ENCODE measurements at places on chromosomes 4 and X.

DNA sequence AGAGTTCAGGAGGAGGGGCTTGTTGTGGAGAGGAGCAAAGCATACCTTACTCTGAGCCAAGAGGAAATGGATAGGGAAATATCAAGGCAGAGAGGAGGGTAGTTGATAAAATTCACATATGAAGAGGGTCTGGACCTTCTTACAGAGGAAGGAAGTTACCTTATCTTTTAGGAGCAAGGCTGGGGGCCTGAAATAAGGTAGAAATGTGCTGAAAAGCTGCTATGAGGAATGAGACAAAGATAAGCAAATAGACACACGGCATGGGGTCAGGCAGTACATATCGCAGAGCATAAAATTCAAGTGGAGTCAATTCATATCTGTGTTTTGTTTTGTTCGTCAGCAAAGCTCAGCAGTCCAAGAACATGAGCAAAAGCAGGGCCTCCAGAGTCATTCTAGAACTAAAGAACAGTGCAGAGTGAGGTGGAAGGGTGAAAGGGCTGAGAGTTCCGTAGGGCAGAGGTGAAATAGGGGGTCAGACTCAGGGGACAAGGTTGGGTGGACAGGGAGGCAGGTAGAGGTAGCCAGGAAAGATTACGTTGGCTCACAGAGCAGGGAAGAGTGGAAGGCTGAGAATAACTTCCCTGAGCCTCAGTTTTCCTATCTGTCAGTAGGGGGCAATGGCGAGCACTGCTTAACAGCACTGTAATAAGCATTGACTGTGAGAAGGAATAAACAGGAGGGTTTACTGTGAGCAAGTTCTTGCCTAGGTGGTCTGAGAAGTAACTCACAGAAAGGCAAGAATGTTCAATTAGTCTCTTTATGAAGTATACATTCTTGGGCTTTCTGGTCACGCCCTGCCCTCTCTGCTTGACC, 9.2 kb downstream of the VSIG4 start:
- H3K4me1 ChIP-seq = no peaks in the 10 kb centered on the region
- no peaks in the 10 kb centered on the region for H3K36me3 ChIP-seq
- no peaks in the 10 kb centered on the region for H3K27me3 ChIP-seq
- H3K4me3 ChIP-seq = no peak overlapping the region
- no peak for DNase-seq
- H3K27ac ChIP-seq = no peak overlapping the region

DNA sequence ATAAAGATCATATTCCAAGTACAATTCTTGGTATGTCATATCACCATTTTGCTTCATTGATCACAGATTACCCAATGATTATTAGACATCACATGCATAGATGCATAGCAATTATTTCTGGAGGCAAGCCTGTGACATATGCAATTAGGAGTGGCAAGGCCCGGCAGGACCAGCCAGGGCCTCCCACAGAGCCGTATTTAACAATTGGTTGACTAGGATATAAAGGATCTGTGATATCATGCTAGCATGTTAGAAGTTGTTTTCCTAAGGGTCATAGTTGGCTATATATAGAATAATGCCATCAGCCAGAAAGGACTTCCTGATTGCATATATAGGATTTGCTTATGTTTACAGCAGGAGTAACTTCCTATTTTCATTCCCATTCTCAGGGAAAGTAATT, 103.5 kb upstream of the OTUD4 start:
- H3K4me1 ChIP-seq = peaks cover 12% of the 10 kb centered on the region
- no peaks in the 10 kb centered on the region for H3K27me3 ChIP-seq
- no peak for DNase-seq
- H3K36me3 ChIP-seq = no peaks in the 10 kb centered on the region
- H3K4me3 ChIP-seq = no peak overlapping the region
- H3K27ac ChIP-seq = no peak overlapping the region

- H3K27me3 ChIP-seq = no peaks in the 10 kb centered on the region
- no peak overlapping the region for H3K4me3 ChIP-seq
- no peak overlapping the region for H3K27ac ChIP-seq
- no peaks in the 10 kb centered on the region for H3K36me3 ChIP-seq
- DNase-seq = no peak
- peaks cover 15% of the 10 kb centered on the region for H3K4me1 ChIP-seq
Observed at GRCh38 chr4:36027203-36027602, 217.1 kb downstream of the ARAP2 start.

- H3K4me3 ChIP-seq = no peak overlapping the region
- H3K36me3 ChIP-seq = no peaks in the 10 kb centered on the region
- no peak for DNase-seq
- no peak overlapping the region for H3K27ac ChIP-seq
- no peaks in the 10 kb centered on the region for H3K27me3 ChIP-seq
Observed at GRCh38 chr4:107850438-107850837, 25.7 kb downstream of the SGMS2 start.

GRCh38 chrX:15675490-15675921, 10.9 kb upstream of the CLTRN start:
- peak overlapping the region; percentile 78 for H3K4me3 ChIP-seq
- H3K36me3 ChIP-seq = peaks cover 2% of the 10 kb centered on the region
- DNase-seq = peak; percentile 77

DNA sequence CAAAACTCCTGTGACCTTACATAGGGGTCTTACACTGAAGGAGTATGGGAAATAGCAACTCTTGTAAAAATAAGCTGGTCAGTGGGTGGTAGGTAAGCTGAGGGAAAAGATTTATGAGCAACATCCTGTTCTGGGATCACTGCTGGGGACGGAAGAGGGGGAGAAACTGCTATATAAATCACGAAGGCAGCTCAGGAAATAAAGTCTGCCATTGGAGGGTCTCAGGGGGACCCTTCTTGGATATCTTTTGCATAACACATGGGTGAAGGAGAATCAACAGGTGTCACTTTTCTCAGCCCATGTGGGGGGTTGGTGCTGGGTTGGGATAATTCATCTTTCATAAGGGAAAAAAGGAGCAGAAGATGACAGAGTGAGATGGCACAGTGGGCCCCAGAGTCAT, 33.7 kb downstream of the AFF1 start:
- no peaks in the 10 kb centered on the region for H3K36me3 ChIP-seq
- H3K27me3 ChIP-seq = no peaks in the 10 kb centered on the region
- no peak for DNase-seq
- no peak overlapping the region for H3K27ac ChIP-seq

DNA sequence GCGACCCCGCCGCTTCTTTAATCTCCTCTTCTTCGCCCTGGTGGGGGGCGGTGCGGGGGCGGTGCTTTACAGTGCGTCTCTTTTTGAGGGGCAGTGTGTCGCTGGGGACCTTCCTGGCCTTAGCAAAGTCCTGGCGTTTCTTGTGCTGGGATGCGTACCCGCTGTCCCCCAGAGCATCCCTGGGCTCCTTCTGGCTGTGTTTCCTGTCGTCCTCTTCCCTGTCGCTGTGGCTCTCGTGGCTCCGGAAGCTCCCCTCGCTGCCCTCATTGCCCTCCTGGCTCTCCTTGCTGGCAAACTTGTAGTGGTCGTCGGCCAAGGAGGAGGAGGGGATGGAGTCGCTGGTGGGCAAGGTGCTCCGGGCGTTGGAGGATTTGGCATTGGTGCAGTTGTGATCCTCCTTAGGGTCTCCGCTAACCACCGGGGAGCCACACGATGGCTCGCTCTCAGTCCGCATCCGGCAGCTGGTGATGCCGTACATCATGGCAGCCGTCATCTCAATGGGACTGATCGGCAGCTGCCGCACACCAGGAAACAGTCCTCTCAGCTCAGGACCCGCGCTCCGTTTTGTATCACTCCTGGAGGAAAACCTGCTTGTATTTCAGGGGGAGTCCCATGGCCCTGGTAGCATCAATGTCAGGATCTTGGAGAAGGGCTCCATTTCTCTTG, 30.4 kb upstream of the TMSB15A start:
- no peak for DNase-seq
- H3K4me1 ChIP-seq = no peaks in the 10 kb centered on the region
- no peak overlapping the region for H3K27ac ChIP-seq
- no peaks in the 10 kb centered on the region for H3K27me3 ChIP-seq

- H3K36me3 ChIP-seq = peaks cover 34% of the 10 kb centered on the region
- no peak overlapping the region for H3K4me3 ChIP-seq
- H3K27me3 ChIP-seq = no peaks in the 10 kb centered on the region
- peaks cover 6% of the 10 kb centered on the region for H3K4me1 ChIP-seq
- DNase-seq = no peak
- no peak overlapping the region for H3K27ac ChIP-seq
Observed at GRCh38 chr4:84849051-84849640, 117.3 kb downstream of the WDFY3 start.

DNA sequence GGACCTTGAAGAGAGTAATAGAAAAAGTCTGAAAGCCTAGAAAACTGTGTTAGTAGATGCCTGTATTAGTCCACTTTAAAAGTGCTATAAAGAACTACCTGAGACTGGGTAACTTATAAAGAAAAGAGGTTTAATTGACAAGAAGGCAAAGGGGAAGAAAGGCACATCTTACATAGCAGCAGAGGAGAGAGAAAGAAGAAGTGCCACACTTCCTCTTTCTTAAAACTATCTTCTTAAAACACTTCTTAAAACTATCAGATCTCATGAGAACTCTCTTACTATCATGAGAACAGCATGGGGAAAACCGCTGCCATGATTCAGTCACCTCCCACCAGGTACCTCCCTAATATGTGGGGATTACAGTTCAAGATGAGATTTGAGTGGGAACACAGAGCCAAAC, 18.8 kb upstream of the COL25A1 start:
- no peak for DNase-seq
- no peak overlapping the region for H3K27ac ChIP-seq
- H3K27me3 ChIP-seq = no peaks in the 10 kb centered on the region
- no peaks in the 10 kb centered on the region for H3K36me3 ChIP-seq
- H3K4me3 ChIP-seq = no peak overlapping the region
- H3K4me1 ChIP-seq = no peaks in the 10 kb centered on the region

- H3K27me3 ChIP-seq = no peaks in the 10 kb centered on the region
- H3K4me3 ChIP-seq = no peak overlapping the region
- DNase-seq = no peak
- H3K36me3 ChIP-seq = no peaks in the 10 kb centered on the region
- H3K4me1 ChIP-seq = no peaks in the 10 kb centered on the region
Observed at GRCh38 chr4:56666279-56666678, 14.8 kb downstream of the HOPX start.

DNA sequence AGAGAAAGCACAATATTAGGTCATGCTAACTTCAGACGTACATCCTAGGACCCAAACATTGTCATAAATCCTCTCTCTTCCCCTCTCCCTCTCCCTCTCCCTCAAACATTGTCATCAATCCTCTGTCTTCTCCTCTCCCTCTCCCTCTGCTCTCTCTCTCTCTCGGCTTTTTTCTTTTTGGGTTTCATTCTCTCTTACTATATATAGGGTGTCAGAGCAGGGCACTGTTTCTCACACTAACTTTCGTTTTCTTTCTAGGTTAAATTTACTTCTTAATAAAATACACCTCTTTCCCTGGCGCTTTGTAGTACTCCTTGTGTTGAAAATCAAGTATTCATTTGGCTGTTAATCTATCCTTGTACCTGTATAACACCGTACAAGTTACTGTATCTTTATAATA, 37.0 kb upstream of the HERC5 start:
- no peak overlapping the region for H3K27ac ChIP-seq
- no peak for DNase-seq
- H3K4me3 ChIP-seq = no peak overlapping the region
- 0 out of 2 replicates have a peak, but pooled peaks cover 3% of the 10 kb centered on the region for H3K36me3 ChIP-seq
- H3K4me1 ChIP-seq = peaks cover 3% of the 10 kb centered on the region

DNA sequence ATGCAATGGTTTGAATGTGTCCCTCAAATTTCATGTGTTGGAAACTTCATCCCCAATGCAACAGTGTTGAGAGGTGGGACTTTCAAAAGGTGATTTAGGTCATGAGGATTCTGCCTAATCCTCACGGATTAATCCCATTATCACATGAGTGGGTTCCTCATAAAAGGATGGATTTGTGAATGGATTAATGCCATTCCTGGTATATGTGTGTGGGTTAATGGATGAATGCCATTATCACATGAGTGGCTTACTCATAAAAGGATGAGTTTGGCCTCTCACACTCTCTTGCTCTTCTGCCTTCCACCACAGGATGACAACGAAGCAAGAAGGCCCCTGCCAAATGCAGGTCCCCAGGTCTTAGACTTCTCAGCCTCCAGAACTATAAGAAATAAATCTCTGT, 30.5 kb upstream of the NEUROG2 start:
- no peak overlapping the region for H3K27ac ChIP-seq
- H3K4me1 ChIP-seq = no peaks in the 10 kb centered on the region
- H3K4me3 ChIP-seq = no peak overlapping the region
- peaks cover 7% of the 10 kb centered on the region for H3K36me3 ChIP-seq

DNA sequence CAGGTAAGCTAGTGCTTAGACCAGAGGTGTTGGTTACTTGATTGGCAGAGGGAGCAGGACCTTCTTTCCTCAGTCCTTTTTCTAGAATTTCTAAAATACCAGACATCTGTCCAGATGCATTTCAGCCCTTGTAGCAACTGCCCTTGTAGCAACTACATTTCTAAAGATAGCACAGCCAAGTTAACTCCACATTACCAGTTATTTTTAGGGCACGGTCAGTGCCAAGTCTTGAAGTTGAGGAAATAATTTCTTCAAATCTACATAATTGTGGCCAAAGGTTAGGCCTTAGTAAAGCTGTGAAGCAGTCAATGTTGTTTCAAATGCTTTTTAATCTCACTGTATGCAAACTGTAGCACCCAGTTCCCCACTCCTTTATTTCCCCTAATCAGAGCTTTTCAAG, 62.9 kb downstream of the MID1IP1 start:
- no peak overlapping the region for H3K4me3 ChIP-seq
- no peak for DNase-seq
- peaks cover 6% of the 10 kb centered on the region for H3K4me1 ChIP-seq
- H3K27me3 ChIP-seq = no peaks in the 10 kb centered on the region
- H3K36me3 ChIP-seq = no peaks in the 10 kb centered on the region

DNA sequence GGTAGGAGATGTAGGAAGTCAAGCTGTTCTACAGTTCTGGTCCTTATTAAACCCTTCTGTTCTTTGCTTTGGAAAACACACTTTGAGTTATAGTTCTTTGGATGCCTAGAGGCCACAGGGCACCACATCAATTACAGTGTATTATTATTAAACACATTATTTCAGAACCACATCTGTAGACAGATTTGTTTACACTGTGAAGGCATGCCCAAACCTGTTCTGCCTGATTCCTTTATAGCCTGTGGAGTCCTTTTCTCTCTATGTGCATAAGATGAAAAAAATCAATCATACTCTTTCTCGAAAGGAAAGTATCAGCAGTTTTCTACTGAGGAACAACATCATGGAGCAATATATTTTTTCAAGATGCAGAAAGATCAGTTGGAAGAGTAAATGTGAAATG, 371.3 kb upstream of the INTU start:
- no peak overlapping the region for H3K27ac ChIP-seq
- no peaks in the 10 kb centered on the region for H3K36me3 ChIP-seq
- DNase-seq = no peak

DNA sequence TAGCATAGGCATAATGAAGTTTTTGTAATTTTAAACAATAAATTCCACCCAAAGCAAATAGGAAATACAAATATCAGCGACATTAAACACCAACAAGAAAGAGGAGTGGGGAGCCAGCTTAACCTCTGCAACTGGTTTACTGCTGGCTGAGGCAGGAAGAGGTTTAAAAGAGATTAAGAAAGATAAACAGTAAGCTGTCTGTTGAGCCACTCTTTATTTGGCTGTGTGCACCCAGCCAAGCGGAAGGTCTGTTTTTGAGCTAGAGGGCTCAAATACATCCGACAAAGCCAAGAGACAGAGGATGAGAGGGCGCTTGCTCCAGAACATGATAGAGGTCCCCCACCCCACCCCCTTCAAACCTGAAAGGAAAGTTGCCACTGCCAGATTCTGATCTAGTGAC, 191.4 kb downstream of the MGST2 start:
- no peaks in the 10 kb centered on the region for H3K36me3 ChIP-seq
- no peak for DNase-seq
- H3K4me3 ChIP-seq = no peak overlapping the region
- H3K27me3 ChIP-seq = no peaks in the 10 kb centered on the region
- H3K27ac ChIP-seq = no peak overlapping the region

- H3K27ac ChIP-seq = no peak overlapping the region
- H3K4me1 ChIP-seq = peaks cover 9% of the 10 kb centered on the region
- no peaks in the 10 kb centered on the region for H3K36me3 ChIP-seq
- H3K4me3 ChIP-seq = no peak overlapping the region
- DNase-seq = no peak
- H3K27me3 ChIP-seq = no peaks in the 10 kb centered on the region
Observed at GRCh38 chrX:16592194-16592770, 57.7 kb upstream of the S100G start.
